Fibroblast of skin of right quadriceps (primary cell): ENCODE measurements at places on chromosomes 7 and 10.
A peak's percentile ranks its signal among the peaks of the same experiment; 100 is the strongest.

DNA sequence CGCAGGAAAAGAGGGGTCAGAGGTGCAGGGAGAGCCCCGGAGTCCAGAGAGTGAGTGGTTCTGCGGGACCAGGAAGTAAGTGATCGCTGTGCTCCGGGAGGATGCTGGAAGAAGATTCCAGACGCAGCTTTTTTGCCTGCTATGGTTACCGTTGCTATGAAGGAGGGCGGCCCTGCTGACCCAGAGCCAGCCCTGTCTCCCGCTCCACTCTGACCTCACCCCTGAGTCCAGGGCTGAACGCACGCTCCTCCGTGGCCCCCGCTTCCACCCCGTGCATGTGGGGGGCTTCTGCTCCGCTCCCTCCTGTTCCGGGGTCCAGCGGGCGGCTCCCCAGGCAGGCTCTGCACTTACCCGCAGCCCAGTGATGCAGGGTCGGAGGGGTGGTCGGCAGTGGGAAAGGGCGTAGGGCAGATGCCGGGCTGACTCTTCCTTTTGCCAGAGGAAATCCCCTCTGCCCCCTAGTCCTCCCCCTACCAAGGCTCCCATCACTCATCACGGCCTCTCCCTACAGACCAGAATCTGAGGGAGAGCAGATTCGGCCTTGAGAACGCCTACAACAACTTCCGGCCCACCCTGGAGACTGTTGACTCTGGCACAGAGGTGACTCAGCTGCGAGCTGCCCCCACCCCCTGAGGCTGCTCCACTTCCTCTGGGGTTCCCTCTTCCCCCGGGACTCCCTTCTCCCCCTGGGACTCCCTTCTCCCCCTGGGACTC lies 2.7 kb upstream of the MUC17 start:
- DNase-seq = peak; percentile 85

GRCh38 chr7:57789130-57789529 lies 339.2 kb downstream of the ZNF716 start:
- no peak for DNase-seq

DNA sequence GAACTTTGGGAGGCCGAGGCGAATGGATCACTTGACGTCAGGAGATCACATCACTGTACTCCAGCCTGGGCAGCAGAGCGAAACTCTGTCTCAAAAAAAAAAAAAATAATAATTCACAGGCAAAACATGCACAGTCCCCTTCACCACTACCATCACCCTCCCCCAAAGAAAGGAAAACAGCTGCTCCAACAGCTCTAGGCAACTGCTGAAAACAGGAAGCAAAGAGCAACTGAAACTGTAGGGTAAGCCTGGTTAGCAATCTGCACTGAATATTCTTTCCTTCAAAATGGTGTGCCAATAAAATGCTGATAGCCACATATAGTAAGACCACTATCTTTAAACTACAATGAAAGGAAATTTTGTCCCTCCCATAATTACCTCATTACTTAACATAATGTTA lies 11.8 kb downstream of the NT5C2 start:
- DNase-seq = no peak

- DNase-seq = no peak
Measured at GRCh38 chr7:76196786-76197185, 4.9 kb upstream of the SRRM3 start.

- no peak for DNase-seq
Measured at GRCh38 chr7:26199301-26200037, 1.1 kb downstream of the HNRNPA2B1 start.

DNA sequence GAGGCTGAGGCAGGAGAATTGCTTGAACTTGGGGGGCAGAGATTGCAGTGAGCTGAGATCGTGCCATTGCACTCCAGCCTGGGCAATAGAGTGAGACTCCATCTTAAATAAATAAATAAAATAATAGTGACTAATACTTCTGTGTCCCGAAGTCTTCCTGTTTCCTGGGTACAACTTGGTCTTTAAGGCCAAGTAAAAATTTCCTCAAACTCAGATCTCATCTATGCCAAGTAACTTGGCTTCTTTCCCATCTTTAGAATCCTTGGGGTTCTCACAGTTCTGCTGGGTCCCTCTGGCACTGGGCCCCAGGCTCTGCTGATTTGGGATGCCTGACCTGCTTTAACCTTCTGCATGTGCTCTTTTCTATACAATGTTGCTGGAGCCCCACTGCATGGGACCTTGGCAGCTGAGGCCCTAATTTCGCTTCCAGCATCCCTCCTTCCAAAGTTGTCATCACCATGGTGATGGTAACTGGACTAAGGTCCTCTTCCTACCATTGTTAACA lies 22.7 kb upstream of the AKR1B10 start:
- DNase-seq = no peak

- DNase-seq = peak; percentile 54
Measured at GRCh38 chr10:5538446-5538845, 13.7 kb downstream of the CALML3 start.

GRCh38 chr7:26348234-26348851 lies 56.7 kb downstream of the SNX10 start:
- DNase-seq = no peak

DNA sequence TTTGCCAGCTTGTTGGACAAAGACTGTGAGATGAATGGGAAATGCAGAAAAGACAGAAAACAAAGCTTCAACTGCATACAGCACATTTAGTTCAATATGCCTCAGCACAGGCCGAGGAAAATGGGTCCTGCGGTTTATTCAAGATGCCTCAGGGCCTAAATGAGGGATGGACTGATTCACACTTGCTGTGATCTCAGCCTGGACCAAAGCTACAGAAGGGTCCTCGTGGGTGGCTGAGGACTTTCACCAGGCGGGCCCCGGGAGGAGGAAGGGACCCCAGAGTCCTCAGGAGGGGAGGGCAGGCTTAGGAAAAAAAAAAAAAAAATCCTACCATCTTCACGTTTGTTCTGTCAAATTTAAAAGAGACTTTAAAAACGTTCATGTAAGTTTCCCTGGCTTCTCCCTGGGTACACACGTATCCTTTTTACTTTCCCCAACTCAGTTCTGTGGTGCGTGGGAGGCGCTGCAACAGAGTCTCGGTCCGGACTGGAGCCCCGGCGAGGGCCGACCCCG lies 624 bp upstream of the ZNF783 start:
- DNase-seq = peak; percentile 50

- DNase-seq = no peak
Measured at GRCh38 chr10:129926066-129927055, 37.7 kb downstream of the EBF3 start.

DNA sequence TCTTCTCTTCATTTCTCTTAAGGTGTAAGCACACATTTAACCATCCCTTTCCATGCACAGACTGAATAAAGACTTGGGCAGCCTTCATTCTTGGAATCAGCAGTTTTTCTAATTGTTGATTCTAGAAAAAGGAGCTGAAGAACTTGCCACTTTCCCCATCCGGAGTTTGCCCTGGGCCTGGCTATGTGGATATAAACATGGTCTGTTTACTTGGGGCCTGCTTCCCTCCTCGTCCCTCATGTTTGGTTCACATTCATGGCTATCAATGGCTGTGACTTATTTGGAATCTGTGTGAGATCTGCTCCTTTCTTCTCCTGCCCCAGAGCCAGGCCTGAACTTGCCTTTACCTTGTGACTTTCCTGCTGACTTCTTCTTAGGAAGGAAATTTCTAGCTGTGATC lies 199.3 kb downstream of the LRMDA start:
- DNase-seq = no peak

- DNase-seq = peak; percentile 73
Measured at GRCh38 chr7:136086712-136087111, 109.6 kb upstream of the MTPN start.

GRCh38 chr7:71132127-71132376 lies at the start of gene GALNT17:
Gene GALNT17 (plus strand): TSS chr7:71132144.
- no peak for DNase-seq

DNA sequence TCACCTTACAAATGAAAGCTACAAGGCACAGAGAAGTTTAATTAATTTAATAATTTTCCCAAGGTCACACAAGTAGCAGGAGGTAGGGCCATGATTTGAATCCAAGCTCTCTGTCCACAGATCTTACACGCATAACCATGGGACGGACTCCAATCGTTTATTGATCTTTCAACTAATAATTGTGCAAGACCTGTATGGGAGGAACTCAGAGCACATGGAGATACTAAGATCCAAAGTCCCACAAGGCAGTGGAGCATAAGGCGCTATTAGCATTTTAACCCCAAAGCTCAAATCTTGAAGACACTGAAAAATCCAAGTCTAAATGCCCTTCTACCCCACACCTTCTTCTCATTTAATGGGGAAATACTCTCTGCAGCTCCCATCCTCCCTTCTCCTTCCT lies 143.5 kb downstream of the FGFR2 start:
- DNase-seq = no peak
